ENCODE measurements at places on chromosomes 4 and X.

- DNase-seq, result no peak
These were observed 308.1 kb upstream of the PPARGC1A start for GRCh38 chr4:24197955-24198354.

DNA sequence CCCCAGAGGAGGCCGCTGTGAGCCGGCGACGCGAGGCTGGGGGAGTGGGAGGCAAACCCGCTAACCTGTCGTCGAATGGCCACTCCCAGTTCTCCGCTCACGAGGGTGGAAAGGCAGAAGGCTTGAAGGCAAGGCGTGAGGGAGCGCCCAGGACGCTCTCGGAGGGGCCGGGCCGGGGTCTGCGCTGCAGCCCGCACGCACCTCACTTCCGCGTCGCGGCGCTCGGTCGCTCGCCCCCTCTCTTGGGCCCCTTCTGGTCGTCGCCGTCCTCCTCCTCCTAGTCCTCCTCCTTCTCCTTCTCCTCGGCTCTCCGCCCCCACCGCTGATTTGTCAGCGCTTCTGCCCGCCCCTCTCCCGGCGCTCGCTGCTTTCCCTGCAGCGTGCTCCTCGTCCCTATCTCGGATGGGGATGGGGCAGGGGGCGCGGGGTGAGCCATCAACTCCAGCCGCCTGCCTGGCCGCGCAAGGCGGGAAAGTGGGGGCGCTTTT lies at the start of gene SNCA:
Gene SNCA, minus strand, starts transcription at position 265 of the 488 bp plus-strand sequence. CDS start 1,494 bp downstream, outside the sequence.
- peak; percentile 94 for DNase-seq

- no peak for DNase-seq
These were observed 170.3 kb downstream of the CORIN start for GRCh38 chr4:47667552-47667951.

GRCh38 chrX:35826503-35826902 lies 28.4 kb downstream of the MAGEB16 start:
- no peak for DNase-seq

DNA sequence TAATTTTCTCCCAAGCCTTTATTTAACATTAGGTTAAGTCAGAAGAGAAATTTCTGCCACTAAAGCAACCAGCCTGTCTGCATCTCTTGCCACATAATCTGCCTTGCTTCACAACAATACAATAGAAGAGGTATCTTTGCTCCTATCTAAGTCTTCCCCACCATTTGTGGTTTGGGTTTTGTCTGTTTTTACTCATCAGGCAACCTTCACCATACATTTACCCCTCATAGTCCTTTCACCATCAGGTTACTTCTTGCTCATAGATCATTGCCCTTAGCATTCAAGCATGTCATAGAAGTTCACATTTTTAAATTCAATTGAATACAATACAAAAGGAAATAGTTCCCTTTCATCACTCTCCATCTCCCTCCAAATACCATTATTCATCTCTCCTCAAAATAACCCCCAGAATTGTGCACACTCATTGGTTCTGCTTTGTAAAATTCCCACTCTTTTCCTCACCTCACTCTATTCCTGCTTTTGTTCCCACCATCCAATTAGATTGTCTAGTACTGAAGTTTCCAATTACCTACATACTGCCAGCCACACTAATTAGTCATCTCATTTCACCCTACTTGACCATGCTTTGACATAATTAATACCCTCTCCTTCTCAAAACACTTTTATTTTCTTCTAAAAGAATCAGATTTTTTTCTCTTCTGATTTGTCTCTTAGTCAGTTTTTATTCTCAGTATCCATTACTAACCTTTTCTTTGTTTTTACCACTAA lies 1957.0 kb upstream of the AGA start:
- no peak for DNase-seq

DNA sequence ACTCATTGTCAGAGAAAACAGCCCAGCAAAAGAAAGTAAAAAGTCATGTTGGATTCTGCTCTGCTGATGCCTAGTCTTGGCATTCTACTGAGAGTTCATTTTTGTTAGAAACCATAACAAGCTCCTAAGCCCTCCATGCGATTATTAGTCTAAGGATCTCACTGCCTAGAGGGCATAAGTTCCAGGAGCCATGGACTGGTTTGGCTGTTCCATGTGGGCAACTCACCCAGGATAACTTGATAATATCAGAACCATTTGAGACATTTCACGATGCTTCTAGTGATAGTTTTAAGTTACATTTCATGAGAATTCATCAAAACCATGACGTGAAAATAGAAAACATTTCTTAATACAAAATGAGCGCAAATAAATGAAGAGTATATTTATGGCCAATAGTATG lies 376.8 kb upstream of the GALNT7 start:
- no peak for DNase-seq

DNA sequence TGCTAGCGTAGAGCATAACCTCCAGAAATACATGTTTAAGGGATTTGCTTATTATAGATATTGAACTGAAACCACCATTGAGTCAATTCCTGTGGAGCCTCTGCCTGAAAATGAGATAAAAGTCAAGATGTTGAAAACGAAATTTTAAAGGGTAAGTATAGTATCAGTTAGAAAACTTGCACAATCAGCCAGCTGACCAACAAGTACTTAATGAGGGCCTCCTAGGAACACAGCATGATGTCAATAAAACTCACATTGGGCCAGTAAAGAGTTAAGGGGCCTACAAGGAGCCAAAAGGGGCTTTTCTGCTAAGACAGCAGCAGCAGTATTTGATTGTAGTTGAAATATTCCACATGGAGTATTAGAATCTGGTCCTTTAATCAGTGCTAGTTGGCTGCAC lies 314.1 kb upstream of the PPARGC1A start:
- no peak for DNase-seq

GRCh38 chr4:187179086-187180058 lies 455.7 kb upstream of the FAT1 start:
- DNase-seq, result no peak

DNA sequence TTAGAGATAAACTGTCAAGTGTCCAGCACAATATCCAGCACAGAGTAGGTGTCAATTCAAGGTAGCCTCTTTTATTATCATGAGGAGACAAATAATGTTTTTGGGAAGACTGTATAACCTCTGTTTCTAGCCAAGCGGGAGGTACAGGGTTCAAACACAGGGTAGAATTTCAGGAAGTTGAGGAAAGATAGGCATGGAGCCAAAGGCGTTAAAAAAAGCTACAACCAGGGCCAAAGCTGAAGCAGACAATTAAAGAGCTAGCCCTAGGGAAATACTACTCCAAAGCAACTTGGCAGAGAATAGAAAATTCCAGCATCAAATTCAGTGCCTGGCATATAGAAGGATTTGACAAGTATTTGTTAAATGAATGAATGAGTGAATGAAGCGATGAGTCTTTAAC lies 40.0 kb upstream of the CASK start:
- DNase-seq, result no peak

- DNase-seq, result no peak
These were observed 880 bp upstream of the LONRF3 start for GRCh38 chrX:118973389-118974087.

GRCh38 chr4:168769416-168769815 lies 240.6 kb downstream of the CBR4 start:
- DNase-seq, result no peak

GRCh38 chr4:118683513-118683912 lies 1.7 kb upstream of the METTL14 start:
- peak; percentile 66 for DNase-seq

GRCh38 chr4:153110739-153111138 lies 93.5 kb upstream of the TRIM2 start:
- no peak for DNase-seq

DNA sequence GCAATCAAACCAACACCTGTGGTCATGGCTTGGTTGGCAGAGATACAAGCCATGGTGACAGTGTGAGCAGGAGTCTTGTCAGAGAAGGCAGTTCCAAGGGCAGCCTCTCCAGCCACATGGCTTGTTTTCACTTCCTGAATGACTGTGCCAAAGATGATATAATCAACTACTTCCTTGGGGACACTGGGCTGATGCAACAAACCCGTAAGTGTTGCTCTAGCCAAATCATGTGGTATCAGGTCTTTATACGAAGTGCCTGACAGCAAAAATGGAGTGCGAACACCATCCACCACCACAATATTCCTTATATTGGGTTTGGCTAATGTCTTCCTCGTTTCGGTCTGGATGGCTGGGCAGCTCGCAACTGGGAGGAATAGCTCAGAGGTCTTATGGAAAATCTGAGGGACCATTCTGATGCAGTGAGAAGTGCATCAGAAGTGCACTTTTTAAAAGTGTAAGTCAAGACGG lies 922.0 kb downstream of the NLGN4X start:
- no peak for DNase-seq

DNA sequence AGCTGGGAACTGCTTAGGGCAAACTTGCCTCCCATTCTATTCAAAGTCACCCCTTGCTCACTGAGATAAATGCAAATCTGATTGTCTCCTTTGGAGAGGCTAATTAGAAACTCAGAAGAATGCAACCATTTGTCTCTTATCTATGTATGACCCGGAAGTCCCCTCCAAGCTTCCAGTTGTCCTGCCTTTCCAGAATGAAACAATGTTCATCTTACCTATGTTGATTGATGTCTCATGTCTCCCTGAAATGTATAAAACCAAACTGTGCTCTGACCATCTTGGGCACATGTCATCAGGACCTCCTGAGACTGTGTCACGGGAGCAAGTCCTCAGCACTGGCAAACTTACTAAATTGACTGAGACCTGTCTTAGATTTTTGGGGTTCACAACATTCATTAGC lies 37.1 kb upstream of the TMPRSS11E start:
- no peak for DNase-seq

Data from HAP-1 (cell line).